A375 (cell line): ENCODE measurements at places on chromosomes 5 and 9. TPM values are rescaled to one million over a fixed set of nuclear protein-coding genes. Genes with fewer than 3 reads are reported as not detected.

The FAM221B gene
- not detected in 2 replicates for total RNA-seq

The FRRS1L gene
- total RNA-seq = not detected in 2 replicates

The MINAR2 gene
- total RNA-seq = not detected in 2 replicates

The IFNB1 gene
- total RNA-seq = not detected in 2 replicates

The ITGA2 gene
- 10.8 and 10.9 TPM in 2 replicates for total RNA-seq

The IL13 gene
- total RNA-seq = 0.42 TPM in 1 of 2 replicates, not detected in the other

The SPAAR gene
- total RNA-seq = 0.60 TPM in 1 of 2 replicates, not detected in the other
